ENCODE measurements at places on chromosomes 5 and 9.

- no peak for DNase-seq
These were observed 262.6 kb upstream of the MAP3K1 start for GRCh38 chr5:56552612-56553268.

DNA sequence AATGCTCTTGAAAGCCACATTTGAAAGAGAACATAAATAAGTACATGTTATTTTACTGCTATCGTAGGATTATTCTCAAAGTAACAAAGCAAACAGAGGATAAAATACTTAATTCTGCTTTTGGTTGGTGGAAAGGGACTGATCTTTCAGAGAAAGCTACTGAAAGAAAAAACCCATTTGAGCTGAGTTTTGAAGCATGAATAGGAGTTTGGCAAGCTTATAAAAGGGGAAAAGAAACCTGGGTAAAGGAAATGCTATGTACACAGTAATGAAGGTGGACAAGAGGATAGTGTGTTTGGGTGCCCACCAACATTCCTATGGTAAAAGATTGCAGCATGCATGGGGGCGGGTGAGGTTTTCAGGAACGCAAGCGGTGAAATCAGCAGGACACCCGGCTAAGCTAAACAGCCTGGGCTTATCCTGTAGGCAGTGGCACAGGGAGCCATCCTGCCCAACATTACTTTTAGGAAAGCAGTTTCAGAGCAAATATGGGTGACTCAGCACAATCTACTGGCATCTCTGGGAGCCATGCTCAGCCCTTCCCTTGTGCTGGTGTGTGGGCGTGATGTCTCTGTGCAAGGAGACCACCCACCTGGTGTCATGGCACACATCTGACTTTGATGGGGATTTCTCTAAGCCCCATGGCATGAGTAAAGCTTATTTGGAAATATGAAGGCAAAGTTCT lies 673.9 kb upstream of the KLF4 start:
- no peak for DNase-seq

DNA sequence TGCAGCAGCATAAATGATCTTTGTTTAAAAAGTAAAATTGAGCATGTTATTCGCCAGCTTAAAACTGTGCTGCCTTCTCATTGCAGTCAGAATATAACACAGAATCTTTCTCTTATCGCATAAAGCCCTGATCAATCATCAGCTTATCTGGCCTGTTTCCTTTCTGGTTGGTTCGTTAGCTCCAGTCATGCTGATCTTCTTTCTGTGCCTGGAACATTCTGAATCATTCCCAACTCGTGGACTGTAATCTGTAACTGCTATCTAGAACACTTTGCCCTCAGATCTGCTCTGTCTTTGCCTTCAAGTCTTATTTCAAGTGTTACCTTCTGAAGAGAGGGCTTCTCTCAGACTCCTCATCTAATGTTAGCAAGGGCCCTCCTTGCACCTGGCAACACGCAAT lies 11.9 kb upstream of the FER start:
- no peak for DNase-seq

DNA sequence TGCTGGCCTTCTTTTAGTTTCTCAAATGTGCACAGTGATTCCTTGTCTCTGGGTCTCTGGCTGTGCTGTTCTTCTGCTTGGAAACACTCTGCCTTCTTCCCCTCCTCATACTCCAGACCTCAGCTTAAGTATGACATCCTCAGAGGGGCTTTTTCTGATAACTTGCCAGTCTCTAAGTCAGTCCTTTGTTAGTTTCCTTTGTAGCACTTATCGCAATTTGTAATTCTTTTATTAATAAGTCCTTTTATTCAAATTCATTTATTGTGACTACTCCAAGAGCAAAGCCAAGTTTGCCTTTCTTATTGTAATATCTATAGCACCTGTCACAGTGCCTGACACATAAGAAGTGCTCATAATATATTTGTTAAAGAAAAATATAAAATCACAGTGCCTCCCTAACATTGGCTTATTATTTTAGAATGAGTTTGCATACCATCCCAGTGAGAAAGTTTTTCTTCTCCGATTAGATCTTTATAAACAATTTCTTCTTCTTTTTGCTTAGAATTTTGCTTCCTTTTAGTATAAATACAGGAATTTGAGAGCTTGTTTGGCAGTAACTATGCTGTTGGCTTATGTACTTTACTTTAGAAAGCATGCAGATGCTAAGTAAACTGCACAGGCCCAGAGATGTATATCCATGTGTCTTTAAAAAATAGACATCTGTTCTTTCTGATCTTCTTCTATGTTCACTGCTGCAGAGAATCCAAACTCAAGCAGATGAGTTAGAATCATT lies 198.0 kb downstream of the GAS1 start:
- DNase-seq: no peak

DNA sequence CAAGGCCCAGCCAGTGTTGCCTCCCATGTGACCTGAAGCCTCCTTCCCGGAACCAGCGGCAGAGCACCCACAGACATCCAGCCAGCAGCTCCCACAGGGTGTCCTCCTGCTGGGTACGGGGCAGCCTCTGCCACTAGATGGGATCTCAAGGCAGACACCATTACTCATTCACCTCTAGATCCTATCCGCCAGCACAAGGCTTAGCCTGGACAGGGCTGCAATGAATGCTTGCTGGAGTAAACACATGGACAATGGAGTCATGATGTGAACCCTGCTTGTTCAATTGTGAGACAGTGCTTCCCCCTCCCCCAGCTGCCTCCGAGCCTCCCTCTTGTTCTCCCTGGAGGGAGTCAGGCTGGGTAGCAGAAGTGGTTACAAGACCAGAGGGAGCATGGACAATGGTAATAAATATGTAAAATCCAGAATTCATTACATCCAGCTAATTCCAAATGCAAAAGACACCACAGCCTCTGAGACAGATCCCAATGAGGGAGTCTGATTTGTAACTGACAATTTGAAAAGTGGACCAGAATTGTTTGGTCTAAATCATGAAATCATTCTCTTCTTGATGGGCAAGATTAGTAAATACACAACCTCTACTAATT lies 132.0 kb downstream of the CRB2 start:
- no peak for DNase-seq

DNA sequence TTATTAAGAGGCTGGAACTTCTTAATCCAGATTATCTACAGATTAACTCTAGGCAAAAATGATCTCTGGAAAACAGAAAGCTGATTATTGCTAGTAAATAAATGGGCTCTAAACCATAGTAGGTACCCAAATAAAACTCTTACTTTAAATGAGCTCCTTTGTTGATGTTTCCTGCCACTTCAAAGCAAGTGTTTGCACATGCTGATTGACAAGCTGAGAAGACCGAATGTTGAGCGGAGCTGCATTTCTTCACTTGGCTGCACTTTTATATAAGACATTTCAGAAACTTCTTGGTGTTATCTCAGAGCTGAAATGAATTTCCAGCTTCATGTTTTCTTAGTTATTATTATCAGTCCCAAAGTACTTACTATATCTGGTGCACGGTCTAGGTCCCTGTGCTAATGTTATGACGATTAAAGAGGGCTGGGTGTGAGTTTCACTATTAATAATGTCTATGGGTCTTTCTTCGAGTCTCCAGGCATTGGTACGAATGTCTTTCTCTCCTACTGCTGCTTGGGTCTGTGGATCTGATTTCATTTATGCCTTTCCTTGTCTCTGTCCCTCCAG lies 58.6 kb upstream of the CTXN3 start:
- no peak for DNase-seq

DNA sequence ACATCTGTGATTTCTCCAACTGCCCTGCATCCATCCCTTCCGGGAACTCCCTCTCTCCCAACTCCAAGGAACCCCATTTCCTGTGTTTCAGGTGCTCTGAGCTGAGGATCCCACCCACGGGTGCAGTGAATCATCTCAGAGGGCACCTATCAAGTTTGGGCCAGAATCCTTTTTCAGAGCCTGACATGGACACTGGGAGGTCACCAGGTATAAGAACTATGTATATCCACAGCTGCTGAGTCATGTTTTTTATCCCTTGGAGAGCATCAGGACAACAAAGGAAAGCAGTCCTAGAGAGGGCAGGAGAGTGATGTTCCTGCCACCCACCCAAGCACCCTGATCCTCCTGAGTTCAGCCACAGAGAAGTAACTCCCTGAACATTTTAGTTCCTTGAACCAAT lies 3.8 kb downstream of the MED27 start:
- no peak for DNase-seq

DNA sequence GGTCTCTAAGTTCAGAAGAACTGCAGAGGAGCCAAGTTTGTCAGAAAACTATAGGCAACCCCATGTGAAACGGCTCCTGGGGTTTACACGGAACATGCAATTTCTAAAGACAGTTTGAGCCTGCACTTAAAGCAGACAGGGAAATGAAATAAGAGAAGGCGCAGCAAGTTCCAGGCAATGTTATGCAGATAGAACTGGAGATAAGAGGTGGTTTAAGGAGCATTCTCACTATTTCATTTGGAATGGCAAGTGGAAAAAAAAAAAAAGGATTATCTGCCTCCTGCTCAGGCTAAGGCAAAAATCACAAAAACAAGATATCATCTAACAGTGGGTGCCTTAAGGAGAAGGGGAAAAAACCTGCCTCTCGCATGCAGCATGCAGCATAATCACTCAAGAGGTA lies 2252.4 kb downstream of the MAT2B start:
- no peak for DNase-seq

- no peak for DNase-seq
These were observed 175.2 kb downstream of the ZSWIM6 start for GRCh38 chr5:61507232-61507631.

Data from NCI-H1930 (cell line).